ENCODE measurements at places on chromosomes 13 and 19.
A peak's percentile ranks its signal among the peaks of the same experiment; 100 is the strongest.

DNA sequence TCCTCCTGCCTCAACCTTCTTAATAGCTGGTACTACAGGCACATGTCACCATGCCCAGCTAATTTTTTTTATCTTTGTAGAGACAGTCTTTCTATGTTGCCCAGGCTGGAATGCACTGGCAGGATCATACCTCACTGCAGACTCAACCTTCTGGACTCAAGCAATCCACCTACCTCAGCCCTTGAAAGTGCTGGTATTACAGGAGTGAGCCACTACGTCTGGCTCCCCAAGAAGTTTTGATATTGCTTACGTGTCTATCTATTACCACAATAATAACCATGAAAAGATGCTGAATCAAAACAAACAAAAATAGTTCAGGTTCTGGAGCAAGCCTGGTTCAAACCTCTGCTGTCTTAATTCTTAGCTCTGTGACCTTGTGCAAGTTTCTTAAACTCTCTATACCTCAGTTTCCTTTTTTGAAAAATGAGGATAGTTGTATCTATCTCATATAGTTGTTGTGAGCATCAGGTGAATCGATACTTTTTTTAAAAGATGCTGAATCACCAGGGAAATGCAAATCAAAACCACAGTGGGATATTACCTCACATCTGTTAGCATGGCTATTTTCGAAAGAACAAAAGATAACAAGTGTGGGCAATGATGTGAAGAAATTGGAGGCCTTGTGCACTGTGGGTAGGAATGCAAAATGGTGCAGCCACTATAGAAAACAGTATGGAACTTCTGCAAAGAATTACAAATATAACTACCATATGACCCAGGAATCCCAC, 19.0 kb upstream of the LEUTX start:
- DNase-seq, result no peak

DNA sequence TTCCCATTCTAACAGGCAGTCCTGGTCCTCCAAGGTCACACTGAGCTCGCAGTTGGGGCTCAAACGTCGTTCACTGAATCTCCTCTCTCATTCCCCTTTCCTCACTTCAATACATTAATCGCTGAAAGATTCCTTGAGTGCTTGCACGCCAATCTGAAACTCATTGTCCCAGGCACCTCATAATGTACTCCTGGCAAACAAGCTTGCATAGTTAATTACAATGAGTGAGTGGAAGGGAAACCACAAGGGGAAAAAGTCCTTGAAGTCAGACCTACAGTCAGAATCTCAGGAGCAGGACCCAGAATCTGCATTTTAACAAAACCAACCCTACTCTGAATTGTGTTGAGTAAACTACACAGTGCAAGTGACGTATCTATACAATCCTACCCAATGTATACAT, 86.9 kb downstream of the CRYL1 start:
- no peak for DNase-seq

GRCh38 chr13:103063376-103063775, 2.8 kb downstream of the SLC10A2 start:
- DNase-seq, result no peak

GRCh38 chr13:114145256-114145655, 12.8 kb upstream of the RASA3 start:
- DNase-seq, result no peak

GRCh38 chr19:48415395-48415794, 21.9 kb downstream of the GRIN2D start:
- DNase-seq, result no peak

DNA sequence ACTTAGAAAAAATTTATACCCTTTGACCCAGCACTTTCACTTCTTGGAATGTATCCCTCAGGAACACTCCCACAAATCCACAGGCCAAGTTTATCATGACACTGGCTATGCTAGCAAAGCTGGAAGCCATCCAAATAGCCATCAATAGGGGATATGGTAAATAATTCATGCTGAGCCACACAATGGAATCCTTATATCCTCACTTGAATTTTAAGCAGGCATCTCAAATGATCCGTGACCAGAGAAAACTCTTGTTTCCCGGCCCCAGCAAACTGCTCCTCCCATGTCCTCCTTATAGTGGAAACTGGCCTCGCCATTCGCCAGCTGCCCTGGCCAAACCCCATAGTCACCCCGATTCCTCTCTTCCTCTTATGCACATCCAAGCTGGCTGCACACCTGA, 37.6 kb downstream of the GRIK5 start:
- no peak for DNase-seq

DNA sequence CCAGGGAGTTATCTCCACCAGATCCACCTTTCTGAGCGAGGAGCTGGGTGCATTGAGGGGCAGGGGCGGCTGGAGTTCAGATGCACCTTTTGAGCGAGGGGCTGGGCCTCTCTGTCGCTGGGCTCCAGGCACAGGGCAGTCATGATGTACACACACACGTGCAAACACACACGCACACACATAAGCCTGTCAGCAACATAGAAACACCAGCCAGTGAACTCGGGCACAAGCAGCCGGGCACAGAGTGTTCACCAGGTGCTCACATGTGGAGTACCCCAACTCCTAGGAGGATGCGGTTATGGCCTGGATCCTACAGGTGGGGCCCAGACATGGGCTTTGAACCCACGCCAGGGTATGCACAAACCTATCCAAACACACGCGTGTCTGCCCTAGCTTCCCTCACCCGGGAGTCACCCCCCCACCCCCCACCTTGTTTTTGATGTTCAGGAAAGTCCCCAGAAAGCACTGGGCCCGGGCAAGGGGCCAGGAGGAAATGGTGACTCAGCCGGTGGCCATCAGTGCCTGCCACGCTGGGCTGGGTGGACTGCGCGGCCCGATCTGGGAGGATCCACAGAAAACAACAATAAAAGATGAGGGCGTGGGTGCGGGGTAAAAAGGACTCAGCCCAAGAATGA, 13.3 kb downstream of the ARRDC2 start:
- DNase-seq, result no peak

- DNase-seq, result no peak
Observed at GRCh38 chr13:27956576-27957300, 12.4 kb downstream of the CDX2 start.

DNA sequence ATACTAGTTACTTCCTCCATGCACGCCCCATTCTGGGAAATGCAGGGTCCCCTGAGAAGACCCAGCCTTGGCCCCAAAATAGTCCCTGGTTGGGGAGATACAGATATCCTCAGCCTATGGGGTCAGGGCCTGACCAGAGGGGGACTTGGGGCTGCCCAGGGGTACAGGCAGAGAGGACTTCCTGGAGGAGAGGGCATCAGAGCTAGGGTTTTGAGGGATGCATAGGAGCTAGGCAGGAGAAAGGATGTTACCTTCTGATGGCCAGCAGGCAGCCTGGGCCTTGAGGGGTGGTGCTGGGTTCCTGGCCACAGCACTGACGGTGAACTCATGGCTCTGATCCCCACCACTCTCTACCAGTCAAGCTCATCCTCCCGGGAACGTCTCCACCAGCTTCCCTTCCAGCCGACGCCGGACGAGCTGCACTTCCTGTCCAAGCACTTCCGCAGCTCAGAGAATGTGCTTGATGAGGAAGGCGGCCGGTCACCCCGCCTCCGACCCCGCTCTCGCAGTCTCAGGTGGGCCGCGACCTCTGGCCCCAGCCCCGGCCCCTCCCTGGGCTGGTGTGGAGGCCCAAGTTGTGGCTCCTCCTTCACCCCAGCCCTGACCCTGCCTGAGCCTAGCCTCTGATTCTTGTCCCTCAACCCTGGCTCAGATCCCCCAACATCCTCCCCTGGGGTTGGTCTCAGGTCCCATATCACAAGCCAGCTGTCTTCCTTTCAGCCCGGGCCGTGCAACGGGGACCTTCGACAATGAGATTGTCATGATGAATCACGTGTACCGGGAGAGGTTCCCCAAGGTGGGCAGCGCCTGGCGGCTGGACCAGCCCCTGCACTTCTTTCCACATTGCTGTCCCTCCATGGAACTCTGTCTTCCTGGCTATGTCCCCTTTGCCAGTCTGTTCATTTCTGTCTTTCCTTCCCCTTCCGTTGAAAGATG, 25.6 kb downstream of the MAST3 start:
- DNase-seq, result no peak

GRCh38 chr19:15010501-15011300, 31.0 kb upstream of the SLC1A6 start:
- DNase-seq, result no peak

DNA sequence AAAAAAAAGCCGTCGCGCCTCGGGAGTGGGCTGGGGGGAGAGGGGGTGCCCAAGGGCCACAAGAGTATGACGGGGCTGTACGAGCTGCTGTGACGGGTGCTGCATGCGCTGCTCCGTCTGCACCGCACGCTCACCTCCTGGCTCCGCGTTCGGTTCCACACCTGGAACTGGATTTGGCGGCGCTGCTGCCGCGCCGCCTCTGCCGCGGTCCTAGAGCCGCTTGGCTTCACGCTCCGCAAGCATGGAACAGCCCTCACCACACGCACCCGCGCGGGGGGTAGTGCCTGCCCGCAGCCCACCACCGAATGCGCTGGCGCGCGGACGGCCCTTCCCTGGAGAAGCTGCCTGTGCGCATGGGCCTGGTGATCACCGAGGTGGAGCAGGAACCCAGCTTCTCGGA, 18.8 kb downstream of the C1QTNF9 start:
- DNase-seq, result no peak

DNA sequence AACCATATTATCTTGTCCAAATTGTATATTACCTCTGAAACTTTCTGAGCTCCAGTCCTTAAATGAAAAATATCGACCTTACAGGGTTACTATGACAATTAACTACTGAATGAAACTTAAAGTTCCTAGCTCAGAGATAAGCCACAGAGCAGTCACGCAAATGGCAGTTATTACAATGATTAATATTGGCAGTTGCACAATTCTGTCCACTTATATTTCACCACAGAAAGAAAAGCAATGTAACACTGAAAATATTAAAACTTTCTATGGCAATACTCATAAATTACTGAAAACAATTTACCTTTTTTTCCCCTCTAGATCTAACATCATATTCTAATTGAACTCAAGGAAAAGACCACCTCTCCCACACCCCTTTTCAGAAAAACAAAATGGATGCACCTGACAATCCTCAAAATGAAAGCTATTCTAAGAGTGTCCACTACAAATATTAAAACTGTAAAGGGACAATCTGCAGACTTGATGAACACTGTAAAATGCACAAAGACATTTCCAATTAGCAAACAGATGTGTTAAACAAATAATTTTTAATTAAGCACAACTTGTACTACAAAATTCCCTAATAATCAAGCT, 14.6 kb downstream of the LNX2 start:
- no peak for DNase-seq

DNA sequence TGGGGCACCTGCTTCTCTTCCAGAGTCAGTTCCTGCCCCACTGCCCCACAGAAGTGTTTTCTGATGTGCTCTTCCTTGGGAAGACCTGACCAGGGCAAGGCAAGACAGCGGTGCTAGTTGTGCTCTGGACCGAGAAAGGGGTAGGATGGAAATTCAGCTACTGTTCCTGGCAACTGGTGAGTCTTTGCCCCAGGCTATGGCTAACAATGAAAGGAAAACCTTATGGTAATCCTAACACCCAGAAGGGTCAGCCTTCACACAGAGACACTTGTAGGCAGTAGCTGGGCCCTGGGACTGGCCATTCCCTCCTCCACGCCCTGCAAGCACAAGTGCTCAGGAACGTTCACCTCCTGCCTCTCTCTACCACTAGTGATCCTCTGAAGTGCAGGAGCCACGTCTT, 9.6 kb upstream of the CYSLTR2 start:
- DNase-seq, result no peak

DNA sequence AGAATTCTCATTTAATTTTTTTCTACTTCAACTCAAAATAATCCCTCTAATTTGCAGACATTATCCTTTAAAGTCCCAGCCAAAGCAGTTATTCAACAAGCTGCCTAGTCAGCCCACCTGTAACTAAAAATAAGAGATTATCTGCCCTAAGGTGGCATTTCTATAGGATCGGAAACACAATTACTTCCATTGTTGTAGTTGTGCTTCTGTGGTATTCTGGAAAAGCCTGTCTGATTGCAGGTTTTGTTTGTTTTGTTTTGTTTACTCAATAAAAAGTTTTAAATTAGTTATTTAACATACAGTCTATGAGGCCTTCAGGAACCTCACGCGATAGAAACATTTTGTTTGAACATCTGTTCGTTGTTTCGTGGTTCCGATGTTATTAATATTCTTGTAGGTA, 101.0 kb downstream of the ZIC5 start:
- DNase-seq, result no peak

DNA sequence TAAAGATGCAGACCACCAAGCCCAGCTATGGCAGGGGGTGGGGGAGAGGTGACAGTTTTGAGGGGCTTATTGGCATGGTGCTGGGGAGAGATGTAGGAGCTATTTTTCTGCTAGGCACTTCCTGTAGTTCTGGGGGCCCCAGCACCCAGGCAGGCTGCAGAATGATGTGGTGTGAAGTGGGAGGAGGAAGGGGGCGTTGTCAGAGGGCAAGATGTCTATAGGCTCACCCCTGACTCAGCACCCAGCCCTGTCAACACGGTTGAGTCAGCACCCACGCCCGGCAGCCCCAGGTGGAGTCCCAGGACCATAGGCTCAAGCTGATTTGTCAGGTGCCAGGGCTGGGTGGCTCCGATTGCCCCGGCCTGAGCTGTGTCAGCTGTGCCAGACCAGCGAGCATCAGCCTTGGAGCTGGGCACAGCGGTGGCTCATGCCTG, 5.8 kb downstream of the KLF2 start:
- DNase-seq, result no peak

DNA sequence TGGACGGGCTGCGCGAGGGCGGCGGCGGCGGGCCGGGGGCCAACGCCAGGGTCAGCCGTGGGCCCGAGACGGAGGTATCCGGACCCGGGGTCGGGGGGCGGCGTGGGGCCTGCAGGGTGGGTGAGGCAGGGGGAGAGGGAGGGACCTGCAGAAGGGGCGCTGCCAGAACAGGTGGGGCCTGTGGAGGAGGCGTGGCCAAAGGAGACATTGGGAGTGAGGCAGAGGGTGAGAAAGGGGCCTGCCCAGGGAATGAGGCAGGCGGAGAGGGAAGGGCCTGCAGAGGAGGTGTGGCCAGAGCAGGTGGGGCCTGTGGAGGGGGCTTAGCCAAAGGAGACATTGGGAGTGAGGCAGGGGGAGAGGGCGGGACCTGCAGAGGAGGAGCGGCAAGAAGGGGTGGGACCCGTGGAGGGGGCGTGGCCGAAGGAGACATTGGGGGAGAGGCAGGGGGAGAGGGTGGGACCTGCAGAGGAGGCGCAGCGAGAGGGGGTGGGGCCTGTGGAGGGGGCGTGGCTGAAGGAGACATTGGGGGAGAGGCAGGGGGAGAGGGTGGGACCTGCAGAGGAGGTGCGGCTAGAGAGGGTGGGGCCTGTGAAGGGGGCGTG, 4.2 kb downstream of the PRR36 start:
- DNase-seq, result no peak

- DNase-seq, result no peak
Observed at GRCh38 chr13:103876571-103876970, 810.4 kb upstream of the SLC10A2 start.

GRCh38 chr13:28819046-28819730, 951 bp upstream of the MTUS2 start:
- peak; percentile 4 for DNase-seq

DNA sequence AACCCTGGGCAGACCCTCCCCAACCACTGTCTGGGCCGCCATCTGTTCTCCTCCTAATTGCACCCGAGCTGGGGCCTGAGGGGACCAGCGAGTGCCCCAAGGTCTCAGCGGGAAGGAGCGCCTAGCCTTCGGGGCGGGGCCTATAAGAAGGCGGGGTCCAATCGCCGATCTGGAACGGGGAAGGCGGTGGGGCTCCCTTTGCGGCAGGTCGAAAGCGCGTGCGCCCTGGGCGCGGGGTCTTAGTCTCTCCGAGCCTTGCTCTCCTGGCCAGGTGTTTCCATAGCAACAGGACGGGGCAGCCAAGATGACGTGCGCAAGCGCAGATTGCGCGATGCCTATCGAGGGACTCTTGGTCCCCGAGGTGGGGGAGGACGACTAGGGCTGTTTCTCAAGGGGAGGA, 2.8 kb downstream of the MAST1 start:
- peak; percentile 77 for DNase-seq

Data from neural crest cell (in vitro differentiated cells).